ENCODE measurements at places on chromosomes 5 and 9. TPM values are rescaled to one million over a fixed set of nuclear protein-coding genes. Genes with fewer than 3 reads are reported as not detected.

NTRK2 gene
- polyA plus RNA-seq: 8.1 TPM

CD14 gene
- 3.2 TPM for polyA plus RNA-seq

ESM1 gene
- not detected for polyA plus RNA-seq

ISOC1 gene
- polyA plus RNA-seq: 17.3 TPM

C9orf153 gene
- polyA plus RNA-seq: 0.98 TPM

ARID3C gene
- polyA plus RNA-seq: not detected

SAXO1 gene
- polyA plus RNA-seq: not detected

GMCL2 gene
- polyA plus RNA-seq: not detected

SLC34A1 gene
- not detected for polyA plus RNA-seq

ERAP2 gene
- polyA plus RNA-seq: not detected

ANKRD33B gene
- polyA plus RNA-seq: 4.2 TPM

FOXD1 gene
- polyA plus RNA-seq: 0.15 TPM

Data from Purkinje cell (primary cell).